ENCODE measurements at places on chromosomes 7 and 10.

- no peak for DNase-seq
Observed at GRCh38 chr10:128122931-128123330, 3.3 kb downstream of the MKI67 start.

DNA sequence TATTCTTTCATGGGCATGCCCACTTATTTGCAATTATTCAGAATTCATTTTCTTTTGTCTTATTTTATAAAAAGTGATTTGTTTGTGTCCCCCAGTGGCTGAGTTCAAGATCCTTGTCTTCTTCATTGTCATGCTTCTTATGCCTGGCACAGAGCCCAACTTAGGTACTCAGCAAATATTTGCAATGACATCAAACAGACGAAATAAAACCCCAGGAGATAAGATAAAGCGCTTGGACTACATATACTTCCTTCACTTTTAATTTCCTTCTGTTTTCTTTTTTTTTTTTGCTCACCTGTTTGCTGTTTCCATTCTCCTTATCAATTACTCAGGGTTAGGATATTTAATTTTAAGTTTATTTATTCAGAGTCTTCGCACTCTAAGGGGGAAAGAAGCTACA lies 225.0 kb downstream of the SDHAF3 start:
- DNase-seq = no peak

DNA sequence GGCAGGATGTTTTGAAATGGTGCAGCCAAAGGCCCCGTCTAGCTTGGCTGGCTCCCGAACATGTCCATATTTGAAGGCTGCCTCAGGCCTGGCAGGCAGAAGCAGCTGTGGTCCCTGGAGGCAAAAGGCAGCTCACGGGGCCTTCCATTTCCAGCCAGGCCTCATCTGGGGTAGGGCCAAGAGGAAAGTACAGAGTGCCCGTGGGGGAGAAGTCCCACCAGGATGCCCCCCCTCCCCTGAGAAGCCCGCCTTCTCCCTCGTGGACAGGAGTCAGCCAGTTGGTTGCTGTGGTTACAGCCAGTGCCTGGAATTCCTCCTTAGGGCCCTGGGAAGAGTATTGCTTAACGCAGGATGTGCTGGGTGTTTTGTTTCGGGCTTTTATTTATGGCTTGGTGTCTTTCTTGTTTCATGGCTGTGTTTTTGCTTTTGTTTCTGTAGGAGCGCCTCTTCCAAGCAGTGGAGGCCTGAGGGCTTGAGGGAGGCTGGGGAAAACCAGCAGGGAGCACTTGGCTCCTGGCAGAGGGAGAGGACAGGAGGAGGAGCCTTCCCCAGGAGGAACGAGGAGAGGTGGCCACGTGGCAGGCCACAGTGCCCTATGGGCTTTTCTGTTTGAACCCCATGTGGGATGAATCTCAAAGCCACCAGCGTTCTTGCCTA lies 45.4 kb downstream of the CHST3 start:
- DNase-seq = no peak

DNA sequence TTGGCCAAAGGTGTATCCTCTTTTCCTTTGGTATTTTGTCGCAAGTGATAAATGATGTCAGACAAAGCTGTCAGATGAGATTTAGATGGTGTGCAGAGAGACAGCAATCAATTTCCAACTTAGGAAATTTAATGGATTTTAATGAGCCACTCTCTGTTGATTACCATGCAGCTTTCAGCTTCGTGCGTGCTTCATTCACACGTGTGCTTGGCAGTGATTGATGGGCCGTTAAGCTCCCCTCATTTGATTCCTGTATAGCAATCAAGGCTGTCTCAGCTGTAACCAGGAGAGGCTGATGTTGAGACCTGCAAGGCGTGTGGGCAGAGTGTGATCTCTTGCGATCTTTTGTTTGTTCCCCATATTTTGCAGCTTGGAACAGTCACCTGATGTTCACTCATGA lies 439.6 kb downstream of the CALN1 start:
- no peak for DNase-seq

- no peak for DNase-seq
Observed at GRCh38 chr7:128274884-128275603, 34.0 kb downstream of the LEP start.

- DNase-seq = no peak
Observed at GRCh38 chr7:133044722-133045473, 37.0 kb downstream of the CHCHD3 start.

- DNase-seq = no peak
Observed at GRCh38 chr10:129968853-129969183, 4.7 kb upstream of the EBF3 start.

DNA sequence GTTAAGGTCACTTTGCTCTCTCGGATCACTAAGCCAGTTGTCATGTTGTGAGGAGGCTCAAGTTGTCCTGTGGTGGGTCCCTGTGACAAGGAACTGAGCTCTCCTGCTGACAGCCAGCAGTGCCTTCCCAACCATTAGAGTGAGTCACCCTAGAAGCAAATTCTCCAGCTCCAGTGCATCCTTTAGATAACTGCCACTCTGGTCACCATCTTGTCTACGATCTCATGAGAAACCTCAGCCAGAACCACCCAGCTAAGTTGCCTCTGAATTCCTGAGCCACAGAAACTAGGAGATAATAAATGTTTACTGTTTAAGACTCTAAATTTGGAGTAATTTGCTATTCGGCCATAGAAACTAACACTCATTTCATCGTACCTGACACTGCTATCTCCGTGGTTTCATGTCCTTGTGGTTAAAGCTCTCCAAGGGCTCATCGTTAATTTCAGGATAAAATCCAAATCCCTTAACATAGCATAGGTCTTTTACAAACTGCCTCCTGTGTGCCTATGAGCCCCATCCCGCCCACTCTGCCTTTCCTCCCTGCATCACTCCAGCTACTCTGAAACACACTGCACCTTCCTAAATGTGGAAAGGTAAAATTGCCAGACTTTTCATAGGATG lies 56.5 kb upstream of the WIPF3 start:
- DNase-seq = no peak

- no peak for DNase-seq
Observed at GRCh38 chr7:50664461-50664922, 99.3 kb upstream of the DDC start.

GRCh38 chr7:1342090-1342640 lies 109.5 kb downstream of the UNCX start:
- DNase-seq = no peak

GRCh38 chr7:46834921-46835320 lies 747.0 kb downstream of the TNS3 start:
- DNase-seq = no peak

GRCh38 chr10:50991456-50992355 lies 82.6 kb upstream of the PRKG1 start:
- DNase-seq = no peak

DNA sequence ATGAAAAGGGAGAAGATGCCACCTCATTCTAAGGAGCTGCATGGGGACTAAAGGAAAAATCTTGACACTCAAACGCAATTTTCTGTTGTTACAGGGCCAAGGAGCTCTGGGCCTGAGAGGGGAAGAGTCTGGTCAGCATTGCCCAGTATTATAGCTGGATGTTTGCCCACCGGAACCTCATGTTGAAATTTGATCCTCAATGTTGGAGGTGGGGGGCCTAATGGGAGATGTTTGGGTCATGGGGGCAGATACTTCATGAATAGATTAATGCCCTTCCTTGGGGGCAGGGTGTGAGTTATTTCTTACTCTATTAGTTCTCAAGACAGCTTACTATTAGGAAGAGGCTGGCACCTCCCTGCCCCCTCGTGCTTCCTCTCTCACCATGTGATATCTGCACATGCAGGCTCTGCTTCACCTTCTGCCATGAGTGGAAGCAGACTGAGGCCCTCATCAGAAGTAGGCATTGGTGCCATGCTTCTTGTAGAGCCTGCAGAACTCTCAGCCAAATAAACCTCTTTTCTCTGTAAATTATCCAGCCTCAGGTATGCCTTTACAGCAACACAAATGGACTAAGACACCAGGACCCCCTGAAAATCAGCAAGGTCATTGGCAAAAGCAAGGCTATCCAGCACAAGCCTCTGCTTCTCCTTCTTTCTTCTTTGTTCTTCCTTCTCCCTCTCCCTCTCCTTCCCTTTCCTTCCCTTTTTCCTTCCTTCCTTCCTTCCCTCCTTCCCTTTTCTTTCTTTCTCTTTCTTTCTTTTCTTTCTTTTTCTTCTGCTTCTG lies 15.1 kb downstream of the GCK start:
- DNase-seq = no peak

DNA sequence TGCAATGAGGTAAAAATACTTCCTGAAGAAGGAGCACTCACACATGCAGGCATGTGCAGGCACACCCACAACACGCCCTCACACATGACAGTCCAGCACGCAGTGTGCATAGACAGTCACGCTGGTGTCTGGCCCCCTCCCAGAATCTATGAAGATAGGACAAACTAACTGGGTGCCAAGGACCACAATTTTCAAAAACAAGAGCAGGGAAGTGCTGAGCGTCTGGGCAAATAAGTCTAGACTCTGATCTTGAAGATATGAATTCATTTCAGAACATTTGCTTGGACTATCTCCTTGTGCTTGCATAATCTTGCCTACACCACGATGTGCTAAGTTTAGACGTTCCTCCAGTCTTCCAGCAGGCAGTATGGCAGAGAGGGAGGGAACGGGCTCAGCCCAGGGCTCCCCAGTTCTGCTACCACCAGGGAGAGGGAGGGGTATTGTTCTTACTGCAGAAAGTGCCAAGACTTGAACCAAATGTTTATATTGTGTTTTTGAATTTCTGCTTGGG lies 276.5 kb upstream of the KLF6 start:
- DNase-seq = no peak

- no peak for DNase-seq
Observed at GRCh38 chr7:135283959-135284638, 50.5 kb downstream of the STRA8 start.

- DNase-seq = no peak
Observed at GRCh38 chr7:16891874-16892643, 10.3 kb upstream of the AGR3 start.

- DNase-seq = no peak
Observed at GRCh38 chr10:132524443-132525285, 12.9 kb upstream of the INPP5A start.
